T-cell (primary cell): ENCODE measurements at places on chromosomes 7 and 10. TPM values are rescaled to one million over a fixed set of nuclear protein-coding genes. Genes with fewer than 3 reads are reported as not detected.

GRCh38 chr7:78002715-78003114, 204.1 kb downstream of the PHTF2 start:
- no peak for DNase-seq

- no peak for DNase-seq
Measured at GRCh38 chr10:130425881-130426435, 289.8 kb downstream of the GLRX3 start.

- no peak for DNase-seq
Measured at GRCh38 chr7:93941945-93942344, 20.4 kb downstream of the GNG11 start.

DNA sequence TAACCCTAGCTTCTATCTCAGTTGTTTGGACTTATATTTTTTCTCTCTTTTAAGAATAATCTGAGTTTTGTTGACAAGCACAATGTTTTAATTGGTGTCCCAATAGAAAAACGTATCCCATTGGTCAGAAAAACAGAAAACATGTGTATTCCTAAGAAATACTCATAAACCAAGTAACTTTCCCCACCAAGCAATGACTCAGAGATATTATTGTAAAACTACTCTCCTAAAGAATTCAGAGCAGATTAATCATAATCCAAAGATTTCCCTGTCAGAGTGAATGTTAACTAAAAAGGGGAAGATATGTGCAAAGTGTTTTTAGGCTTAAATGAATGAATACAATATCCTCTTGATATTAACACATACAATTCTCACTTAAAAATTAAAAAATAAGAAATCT, 29.4 kb upstream of the MBL2 start:
- DNase-seq = no peak

GRCh38 chr10:94213001-94213530, 149.7 kb downstream of the NOC3L start:
- no peak for DNase-seq

- DNase-seq = no peak
Measured at GRCh38 chr7:33722383-33723101, 182.8 kb upstream of the BMPER start.

DNA sequence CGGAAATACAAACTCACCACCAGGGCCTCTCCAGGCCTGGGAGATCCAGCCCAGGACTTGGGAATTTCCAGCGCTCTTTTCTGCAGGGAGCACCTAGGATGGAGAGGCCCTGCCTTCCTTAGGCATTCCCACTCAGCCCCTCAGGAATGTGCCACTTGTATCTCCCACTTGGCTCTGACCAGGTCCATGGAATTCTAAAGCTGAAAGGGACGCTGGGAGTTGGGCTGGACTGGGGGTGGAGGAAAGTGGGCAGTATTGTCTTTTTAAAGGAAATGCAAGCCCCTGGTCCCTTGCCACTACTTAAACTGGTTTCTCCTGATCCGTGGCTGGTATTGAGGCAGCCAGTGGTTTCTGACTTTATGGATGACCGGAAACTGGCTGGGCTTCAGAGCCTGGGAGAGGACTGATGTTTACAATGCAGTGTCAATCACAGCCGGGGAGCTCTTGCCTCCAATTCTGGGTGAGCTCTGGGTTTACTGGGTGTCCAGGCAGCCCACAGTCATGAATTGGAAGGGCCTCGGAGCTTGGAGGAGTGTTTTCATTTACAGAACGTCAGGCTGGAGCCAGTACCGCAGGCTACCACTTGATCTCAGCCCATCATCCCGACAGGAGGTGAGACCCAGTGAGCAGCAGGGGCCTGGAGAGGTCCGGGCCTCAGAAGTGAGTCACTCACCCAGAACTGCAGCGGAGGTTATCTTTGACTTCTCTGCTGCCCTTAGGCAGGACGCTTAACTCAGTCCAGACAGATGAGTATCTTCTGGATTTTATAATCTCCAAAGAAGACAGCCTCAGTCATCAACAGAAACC, 27.3 kb downstream of the AGAP3 start:
- no peak for DNase-seq

Gene SLC25A40
- 26.8 TPM for total RNA-seq

Gene PANK1
- total RNA-seq = 1.7 TPM

Gene CUTC
- total RNA-seq = 23.8 TPM
